Stomach (tissue), 19 donors: ENCODE measurements at places on chromosomes 12 and 14. TPM values are rescaled to one million over a fixed set of nuclear protein-coding genes. Genes with fewer than 3 reads are reported as not detected.

DNA sequence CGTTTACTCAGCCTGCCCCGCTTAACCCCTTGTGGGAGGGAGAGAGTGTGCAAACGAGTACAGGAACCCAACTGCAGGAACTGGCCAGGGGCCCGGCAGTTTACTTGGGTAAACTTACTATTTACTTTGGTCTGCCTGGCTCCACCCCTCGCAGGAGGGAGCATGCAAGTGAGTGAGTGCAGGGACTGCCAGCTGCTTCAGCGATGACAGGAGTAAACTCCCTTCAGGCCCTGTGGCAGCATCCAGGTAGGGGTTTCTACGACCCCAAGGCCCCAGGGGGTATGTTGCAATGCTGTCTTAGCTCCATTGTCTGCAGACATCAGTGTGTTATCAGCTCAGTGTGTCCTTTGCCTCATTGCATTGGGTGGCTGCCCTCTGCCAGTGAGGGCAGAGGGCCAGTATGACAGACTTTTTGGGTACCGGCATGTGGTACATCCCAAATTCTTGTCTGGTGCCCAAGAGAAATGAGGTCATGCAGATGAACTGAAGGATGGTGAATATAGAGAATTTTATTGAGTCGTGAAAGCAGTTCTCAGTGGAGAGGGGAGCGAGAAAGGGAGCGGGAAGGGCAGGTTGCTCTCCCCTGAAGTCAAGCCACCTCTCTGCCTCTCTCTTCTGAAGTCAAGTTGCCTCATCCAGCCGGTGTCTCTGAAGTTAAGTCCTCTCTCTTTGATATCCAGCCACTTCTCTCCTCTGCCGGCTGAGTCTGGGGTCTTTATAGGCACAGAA is 181.8 kb downstream of the FUT8 start:
- H3K27me3 ChIP-seq: no peaks in the 10 kb centered on the region
- H3K27ac ChIP-seq: no peak overlapping the region
- H3K36me3 ChIP-seq: no peaks in the 10 kb centered on the region
- peaks cover 12% of the 10 kb centered on the region for H3K4me1 ChIP-seq
- H3K4me3 ChIP-seq: no peak overlapping the region

GRCh38 chr12:120514002-120514401 is 15.0 kb downstream of the COQ5 start:
- no peak overlapping the region for H3K27ac ChIP-seq
- H3K36me3 ChIP-seq: peaks cover 86% of the 10 kb centered on the region
- H3K4me3 ChIP-seq: no peak overlapping the region
- no peak for DNase-seq
- H3K27me3 ChIP-seq: no peaks in the 10 kb centered on the region
- no peaks in the 10 kb centered on the region for H3K4me1 ChIP-seq

GRCh38 chr12:87266305-87266704 is 762.9 kb downstream of the C12orf50 start:
- no peak for DNase-seq
- H3K27ac ChIP-seq: no peak overlapping the region
- H3K36me3 ChIP-seq: no peaks in the 10 kb centered on the region
- no peak overlapping the region for H3K4me3 ChIP-seq
- H3K4me1 ChIP-seq: no peaks in the 10 kb centered on the region

ZDHHC22 gene
- not detected for total RNA-seq

C12orf50 gene
- not detected for total RNA-seq

DNA sequence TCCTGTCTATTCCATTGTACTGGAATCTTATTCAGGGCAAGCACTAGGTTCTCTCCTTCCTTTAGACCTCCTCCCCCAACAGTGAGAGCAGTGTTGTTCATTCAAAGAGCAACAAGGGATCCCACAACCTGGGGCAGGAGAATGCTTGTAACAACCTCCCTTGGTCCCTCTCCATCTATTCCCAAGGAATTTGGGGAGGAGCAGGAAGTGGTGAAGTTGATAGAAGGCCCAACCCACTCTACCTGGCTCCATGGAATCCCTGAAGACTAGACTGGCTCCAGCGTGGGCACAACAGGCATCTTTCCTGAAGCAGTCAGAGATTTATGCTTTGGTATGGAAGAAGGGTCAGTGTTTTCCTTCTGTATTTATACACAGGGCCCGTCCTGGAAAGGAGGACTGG is 33.4 kb upstream of the CISTR start:
- no peaks in the 10 kb centered on the region for H3K36me3 ChIP-seq
- H3K4me3 ChIP-seq: no peak overlapping the region
- no peaks in the 10 kb centered on the region for H3K4me1 ChIP-seq
- H3K27me3 ChIP-seq: no peaks in the 10 kb centered on the region

DNA sequence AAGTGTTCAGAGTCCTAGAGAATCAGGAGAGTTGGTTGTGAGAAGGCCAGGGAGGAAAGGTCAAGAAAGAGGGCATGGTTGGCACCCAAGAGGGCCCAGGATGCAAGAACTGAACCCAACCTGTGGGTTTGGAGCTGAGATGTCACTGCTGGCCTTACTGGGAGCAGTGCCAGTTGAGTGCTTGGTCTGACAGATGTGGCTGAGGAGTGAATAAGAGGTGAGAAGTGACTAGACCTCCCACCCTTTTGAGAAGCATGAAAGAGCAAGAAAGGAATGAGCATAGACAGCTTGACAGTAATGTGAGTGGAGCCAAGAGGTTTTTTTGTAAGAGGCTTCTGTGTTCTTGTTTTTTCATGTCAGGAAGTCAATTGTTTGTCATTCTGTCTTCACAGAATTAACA is 95.3 kb downstream of the FGD4 start:
- H3K4me1 ChIP-seq: peaks cover 60% of the 10 kb centered on the region
- no peak overlapping the region for H3K27ac ChIP-seq
- H3K4me3 ChIP-seq: no peak overlapping the region
- DNase-seq: no peak

DNA sequence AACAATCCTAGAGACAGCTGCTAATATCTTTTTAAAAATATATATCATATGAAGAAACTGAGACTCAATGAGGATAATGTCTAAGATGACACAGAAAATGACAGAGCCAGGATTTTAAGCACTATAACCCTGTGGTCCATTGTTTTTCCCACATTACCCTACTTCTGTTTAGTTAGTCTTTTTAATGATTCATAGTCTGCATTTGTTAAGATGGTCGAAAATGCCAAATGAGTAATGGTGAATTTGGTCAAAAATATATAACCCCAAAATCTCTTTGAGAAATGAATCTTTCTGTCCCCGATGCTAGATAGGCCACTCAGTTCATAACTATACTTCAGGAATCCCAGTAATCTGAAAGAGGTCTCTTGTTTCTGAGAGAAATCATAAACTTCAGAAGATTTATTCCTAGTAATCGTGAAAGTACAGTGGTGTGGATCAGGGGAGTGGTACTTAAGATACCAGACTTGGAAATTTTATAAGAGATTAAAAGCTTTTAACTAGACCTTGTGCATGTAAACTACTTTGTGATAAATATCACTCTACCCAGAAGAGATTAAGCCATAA is 10.8 kb downstream of the RTRAF start:
- H3K4me1 ChIP-seq: peaks cover 22% of the 10 kb centered on the region
- H3K4me3 ChIP-seq: no peak overlapping the region
- H3K36me3 ChIP-seq: peaks cover 89% of the 10 kb centered on the region
- DNase-seq: no peak
